Fibroblast of lung (primary cell): ENCODE measurements at places on chromosomes 5 and 9.

DNA sequence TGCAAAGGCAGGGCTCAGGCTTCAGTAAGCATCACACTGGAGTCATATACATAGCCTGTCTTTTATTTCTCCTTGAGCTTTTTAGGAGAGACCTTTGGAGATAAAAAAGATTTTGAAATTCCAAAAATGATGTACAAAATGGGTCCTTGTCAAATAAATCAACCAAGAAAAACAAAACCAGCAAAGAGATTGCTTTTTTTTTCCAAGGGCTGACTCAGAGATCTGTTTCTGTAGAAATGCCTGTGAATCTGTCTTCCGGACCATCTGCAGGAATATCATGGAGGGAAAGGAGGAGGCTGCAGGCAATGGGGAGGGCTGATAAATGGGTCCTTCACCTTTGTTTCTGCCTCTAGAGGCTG is 77.4 kb downstream of the SLIT3 start:
- DNase-seq = no peak
- H3K4me1 ChIP-seq = no peaks in the 10 kb centered on the region
- H3K27me3 ChIP-seq = no peaks in the 10 kb centered on the region
- no peak overlapping the region for H3K27ac ChIP-seq
- no peaks in the 10 kb centered on the region for H3K36me3 ChIP-seq

- H3K4me3 ChIP-seq = no peak overlapping the region
- H3K27ac ChIP-seq = no peak overlapping the region
- no peak for DNase-seq
- H3K36me3 ChIP-seq = no peaks in the 10 kb centered on the region
Measured at GRCh38 chr5:33275391-33275790, 165.4 kb upstream of the TARS1 start.

DNA sequence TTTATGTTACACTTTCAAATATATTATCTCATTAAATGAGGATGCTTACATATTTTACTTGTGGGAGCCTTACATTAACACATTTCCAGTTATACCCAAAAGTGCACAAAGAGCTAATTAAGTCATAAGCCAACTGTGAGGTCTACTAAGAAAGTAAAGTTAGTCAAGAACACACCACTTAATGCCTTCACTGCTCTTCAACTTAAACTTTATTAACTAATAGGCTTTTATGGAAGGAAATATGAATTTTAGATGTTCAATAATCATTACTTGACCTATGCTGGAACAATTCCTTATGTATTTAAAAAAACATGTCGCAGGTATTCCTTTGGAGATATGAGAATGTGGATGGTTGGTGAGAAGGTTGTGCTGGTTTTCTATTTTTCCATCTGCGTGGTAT is 3.4 kb downstream of the ST8SIA4 start:
- no peaks in the 10 kb centered on the region for H3K4me1 ChIP-seq
- H3K27me3 ChIP-seq = peaks cover 9% of the 10 kb centered on the region
- H3K4me3 ChIP-seq = no peak overlapping the region
- H3K27ac ChIP-seq = no peak overlapping the region
- no peaks in the 10 kb centered on the region for H3K36me3 ChIP-seq

- no peak overlapping the region for H3K4me3 ChIP-seq
- peak; percentile 22 for DNase-seq
- H3K4me1 ChIP-seq = no peaks in the 10 kb centered on the region
- H3K27me3 ChIP-seq = no peaks in the 10 kb centered on the region
- no peak overlapping the region for H3K27ac ChIP-seq
Measured at GRCh38 chr5:115758356-115758755, 58.1 kb downstream of the CDO1 start.

DNA sequence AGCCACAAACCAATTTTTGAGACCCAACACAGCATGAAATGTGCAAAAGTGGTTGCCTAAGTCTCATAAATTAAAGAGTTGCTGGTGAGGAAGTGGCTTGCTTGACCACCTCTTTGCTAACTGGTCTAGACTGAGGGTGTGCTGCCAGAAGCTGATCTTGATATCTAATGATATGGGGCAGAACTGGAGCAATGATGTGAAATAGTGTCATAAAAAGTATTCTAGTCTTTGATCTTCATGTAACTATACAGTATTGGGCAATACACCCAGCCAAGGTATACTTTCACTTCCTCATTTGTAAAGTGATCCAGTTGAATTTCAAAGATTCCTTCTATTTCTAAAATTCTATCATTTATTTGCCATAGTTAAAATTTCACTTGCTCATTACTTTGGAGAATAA is 5.9 kb upstream of the YTHDC2 start:
- DNase-seq = no peak
- H3K4me3 ChIP-seq = no peak overlapping the region
- H3K27ac ChIP-seq = no peak overlapping the region
- peaks cover 4% of the 10 kb centered on the region for H3K27me3 ChIP-seq
- no peaks in the 10 kb centered on the region for H3K36me3 ChIP-seq

- no peaks in the 10 kb centered on the region for H3K4me1 ChIP-seq
- no peak for DNase-seq
- H3K27me3 ChIP-seq = no peaks in the 10 kb centered on the region
- H3K4me3 ChIP-seq = no peak overlapping the region
Measured at GRCh38 chr5:123482258-123482657, 29.7 kb upstream of the CSNK1G3 start.

GRCh38 chr5:177309351-177310191 is 2.1 kb downstream of the MXD3 start:
- H3K4me1 ChIP-seq = peaks cover 17% of the 10 kb centered on the region
- H3K36me3 ChIP-seq = peaks cover 23% of the 10 kb centered on the region
- H3K4me3 ChIP-seq = no peak overlapping the region
